Activated CD4-positive, CD25-positive, alpha-beta regulatory T cell treated with anti-CD3 and anti-CD28 coated beads, Interleukin-2, amount 50 U/mL, for 24 hours (primary cell): ENCODE measurements at places on chromosomes 1 and 21.

- peak; percentile 89 for ATAC-seq
Observed at GRCh38 chr1:84143796-84144565, at the start of gene PRKACB. Gene PRKACB, plus strand, starts transcription at chr1:84144271. Its CDS starts 91 bp downstream, at chr1:84144362.

- no peak for ATAC-seq
Observed at GRCh38 chr1:205630651-205631009, 1.2 kb downstream of the ELK4 start.

DNA sequence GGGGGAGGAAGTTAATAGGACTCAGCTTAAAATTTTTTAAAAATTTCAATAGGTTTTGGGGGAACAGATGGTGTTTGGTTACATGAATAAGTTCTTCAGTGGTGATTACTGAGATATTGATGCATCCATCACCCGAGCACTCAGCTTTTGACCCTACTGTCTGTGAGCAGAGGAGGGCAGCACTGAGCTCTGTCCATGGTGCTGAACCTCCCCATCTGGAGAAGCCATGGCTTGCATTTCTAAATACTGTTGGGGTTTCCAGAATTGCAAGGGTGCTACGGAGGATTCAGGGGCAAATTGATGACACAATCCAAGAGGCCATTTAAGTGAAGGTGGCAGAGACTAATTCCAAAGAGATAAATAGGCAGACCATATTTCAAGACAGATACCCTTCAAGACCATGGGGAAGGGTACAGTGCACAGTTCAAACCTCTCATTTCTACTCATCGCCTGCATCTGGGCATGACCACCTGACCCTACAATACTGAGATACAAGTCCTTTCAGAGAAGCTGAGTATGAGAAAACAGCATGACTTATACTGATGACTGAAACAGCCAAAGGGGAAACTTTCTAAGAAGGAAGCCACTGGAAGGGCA, 17.2 kb downstream of the SYT2 start:
- ATAC-seq = no peak

- no peak for ATAC-seq
Observed at GRCh38 chr1:86636898-86637297, 67.5 kb upstream of the SH3GLB1 start.

DNA sequence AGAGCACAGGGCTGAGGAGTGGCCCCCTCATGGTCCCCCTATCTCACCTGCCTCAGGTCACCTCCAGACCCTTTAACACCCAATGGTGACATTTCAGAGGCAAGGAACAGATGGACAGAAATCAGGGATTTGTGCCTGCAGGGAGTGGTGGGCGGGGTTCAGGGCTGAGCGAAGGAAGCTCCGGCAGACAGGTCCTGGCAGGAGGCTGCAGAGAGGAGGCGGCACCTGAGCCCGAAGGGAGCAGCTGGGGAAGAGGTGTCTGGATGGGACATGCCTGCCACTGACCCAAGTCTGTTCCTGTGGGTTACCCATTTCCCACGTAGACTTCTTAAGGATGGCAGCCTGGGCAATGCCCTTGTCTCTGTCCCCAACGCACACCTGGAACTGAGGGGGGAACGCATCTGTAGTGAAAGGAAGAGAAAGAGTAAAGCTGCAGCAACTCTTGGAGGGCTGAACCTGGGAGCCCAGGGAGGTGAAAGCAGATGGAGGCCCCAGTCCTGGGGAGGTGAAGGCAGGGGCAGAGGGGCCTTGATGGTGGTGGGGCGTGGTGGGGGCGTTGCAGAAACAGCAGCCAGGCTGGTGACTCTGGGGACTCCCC, 61.6 kb upstream of the ADARB1 start:
- ATAC-seq = no peak

DNA sequence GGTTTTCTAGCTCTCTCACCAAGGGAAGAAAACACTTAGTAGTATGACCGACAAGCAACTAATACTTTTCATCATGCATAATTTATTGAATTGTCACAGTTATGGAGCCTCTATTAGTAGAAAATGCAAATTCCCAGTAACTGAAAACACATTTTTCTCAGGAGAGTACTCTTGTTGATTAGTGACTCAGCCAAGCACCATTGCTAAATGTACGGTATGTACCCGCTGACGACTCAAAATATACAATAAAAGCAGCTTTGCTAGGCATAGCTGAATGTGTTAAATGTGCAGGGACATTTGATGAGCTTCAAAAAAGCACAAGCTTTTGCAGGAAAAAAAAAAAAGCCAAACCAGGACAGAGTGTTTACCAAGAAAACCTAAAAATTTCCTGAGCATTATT, 63.9 kb downstream of the WDR64 start:
- ATAC-seq = no peak

- ATAC-seq = no peak
Observed at GRCh38 chr1:87180682-87181081, 148.0 kb upstream of the LMO4 start.

- no peak for ATAC-seq
Observed at GRCh38 chr1:160081261-160081936, at the start of gene KCNJ9. Gene KCNJ9, plus strand, starts transcription at chr1:160081538. Its CDS starts 2,493 bp downstream, at chr1:160084031.

DNA sequence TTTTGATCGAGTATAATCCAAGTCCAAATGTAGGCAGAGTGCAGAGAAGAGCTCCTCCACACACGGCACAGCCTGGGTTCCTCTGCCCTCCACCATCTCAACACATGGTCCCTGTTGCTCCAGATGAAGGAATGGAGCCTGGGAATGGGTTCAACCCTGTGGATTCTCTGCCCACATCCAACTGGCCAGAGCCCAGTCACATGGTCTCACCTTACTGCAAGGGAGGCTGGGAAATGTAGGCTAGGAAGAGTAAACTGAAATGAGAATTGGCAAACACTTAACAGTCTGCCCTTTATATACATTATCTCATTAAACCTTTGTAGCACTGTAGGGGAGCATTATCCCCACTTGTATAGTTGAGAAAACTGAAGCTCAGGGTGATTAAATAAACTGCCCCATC, 60.1 kb upstream of the RAB4A start:
- no peak for ATAC-seq

- peak; percentile 84 for ATAC-seq
Observed at GRCh38 chr1:6148497-6149241, 31.5 kb downstream of the CHD5 start.

DNA sequence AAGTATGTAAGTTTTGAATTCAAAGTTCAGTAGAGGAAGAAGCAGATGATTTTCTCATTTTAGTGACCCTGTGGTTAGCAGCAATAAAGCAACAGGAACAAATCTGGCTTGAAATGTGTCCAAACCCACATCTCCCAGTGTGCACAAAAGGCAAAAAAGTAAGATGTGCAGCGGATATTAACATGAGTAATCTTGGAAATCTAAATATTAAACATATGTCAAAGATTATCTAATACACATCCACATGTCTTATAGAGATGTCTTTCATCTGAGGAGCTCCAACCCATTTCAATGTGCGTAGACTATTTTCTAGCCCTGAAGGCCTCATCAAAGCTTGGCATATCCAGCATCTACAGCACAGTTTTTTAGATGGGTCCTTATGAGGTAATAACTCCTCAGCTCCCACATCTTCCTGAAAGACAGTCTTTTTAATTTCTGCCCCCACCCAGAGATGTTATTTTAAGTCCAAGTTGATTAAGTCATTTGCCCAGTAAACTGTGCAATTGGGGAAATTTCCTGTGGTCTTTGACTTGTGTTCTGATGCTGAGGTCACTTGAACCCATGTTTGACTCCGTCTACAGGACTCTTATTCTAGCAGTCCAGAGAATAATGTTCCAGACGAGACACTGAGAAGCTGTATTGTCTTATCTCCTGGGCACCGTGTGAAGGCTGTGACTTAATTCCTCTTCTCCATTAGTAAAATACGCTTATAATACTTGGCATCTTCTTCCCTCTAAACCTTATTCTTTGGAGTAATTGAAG, 73.7 kb downstream of the LMO4 start:
- no peak for ATAC-seq

- no peak for ATAC-seq
Observed at GRCh38 chr1:64540265-64540791, 70.4 kb downstream of the CACHD1 start.

DNA sequence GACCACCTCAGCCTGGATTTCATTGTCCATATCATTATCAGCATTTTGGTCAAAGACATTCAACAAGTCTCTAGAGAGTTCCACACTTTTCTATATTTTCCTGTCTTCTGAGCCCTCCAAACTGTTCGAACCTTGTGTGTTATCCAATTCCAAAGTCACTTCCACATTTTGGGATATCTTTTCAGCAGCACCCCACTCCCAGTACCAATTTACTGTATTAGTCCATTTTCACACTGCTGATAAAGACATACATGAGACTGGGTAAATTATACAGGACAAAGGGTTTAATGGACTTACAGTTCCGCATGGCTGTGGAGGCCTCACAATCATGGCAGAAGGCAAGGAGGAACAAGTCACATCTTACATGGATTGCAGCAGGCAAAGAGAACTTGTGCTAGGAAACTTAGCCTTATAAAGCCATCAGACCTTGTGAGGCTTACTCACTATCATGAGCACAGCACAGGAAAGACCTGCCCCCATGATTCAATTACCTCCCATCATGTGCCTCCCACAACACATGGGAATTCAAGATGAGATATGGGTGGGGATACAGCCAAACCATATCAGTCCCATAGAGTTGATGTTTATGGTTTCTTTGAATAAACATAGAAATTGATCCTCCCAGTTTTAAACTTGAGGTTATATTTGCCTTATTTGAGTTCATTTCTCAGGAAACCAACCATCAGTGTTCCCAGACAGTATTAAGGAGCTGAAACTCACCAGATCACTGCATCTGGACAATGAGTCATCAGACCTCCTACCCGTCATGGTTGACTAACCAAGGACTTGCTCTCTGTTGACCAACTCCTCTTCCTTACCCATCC, 322.7 kb upstream of the DUSP10 start:
- no peak for ATAC-seq
